ENCODE measurements at places on chromosomes 2 and 18.

GRCh38 chr2:175135177-175135576 is 32.8 kb downstream of the ATF2 start:
- no peak for DNase-seq

DNA sequence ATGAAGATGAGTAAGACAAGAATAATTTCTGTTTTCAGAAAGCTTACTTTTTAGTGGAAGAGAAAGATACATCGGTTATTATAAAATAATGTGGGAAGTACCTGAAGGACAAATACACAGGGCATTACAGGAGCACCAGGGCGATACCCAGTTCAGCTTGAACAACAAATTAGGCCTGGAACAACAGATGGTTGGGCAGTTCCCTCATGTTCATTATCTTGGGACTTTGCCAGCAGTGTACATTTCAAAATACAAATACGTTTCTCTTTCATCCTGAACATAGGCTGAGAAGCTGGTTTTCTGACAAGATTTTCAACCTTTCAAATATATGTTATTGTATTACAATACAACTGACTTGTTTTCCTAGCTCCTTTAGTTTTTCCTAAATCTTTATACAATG is 79.6 kb downstream of the TGIF1 start:
- DNase-seq: no peak

DNA sequence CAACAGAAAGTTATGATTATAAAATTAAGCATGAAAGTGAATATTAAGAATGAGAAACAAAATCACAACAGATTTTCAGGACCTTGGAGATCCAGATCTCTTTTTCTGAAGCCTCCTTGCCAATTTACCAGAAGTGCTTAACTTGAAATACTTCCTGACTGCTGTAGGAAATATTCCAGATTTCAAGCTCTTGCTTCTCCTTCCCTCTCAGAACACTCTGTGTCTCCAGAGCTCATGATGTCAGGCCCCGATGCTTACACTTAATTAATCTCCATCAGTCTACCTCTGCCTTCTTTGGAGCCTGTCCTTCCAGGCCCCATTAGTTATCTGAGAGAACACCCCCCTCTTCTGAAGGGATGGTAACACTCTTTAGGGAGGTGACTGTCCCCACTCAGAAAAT is 20.7 kb upstream of the NT5C1B start:
- DNase-seq: no peak

DNA sequence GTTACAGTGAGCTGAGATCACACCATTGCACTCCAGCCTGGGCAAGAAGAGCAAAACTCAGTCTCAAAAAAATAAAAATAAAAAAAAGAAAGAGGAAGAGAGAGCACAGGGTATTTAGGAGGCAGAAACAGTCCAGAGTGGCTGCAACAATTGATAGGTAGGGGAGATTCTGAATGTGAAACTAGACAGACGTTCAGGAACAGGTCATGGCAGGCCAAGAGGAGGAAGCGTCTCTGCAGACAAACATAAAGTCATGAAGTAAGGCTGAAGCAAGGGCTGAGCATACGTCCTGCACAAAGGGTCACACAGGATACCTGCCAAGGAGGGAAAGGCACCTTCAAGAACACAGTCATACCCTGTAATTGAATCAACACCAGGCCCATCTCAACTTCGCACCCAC is 64.1 kb upstream of the ZNF532 start:
- no peak for DNase-seq

GRCh38 chr2:127277028-127277427 is 16.9 kb downstream of the ERCC3 start:
- DNase-seq: no peak

DNA sequence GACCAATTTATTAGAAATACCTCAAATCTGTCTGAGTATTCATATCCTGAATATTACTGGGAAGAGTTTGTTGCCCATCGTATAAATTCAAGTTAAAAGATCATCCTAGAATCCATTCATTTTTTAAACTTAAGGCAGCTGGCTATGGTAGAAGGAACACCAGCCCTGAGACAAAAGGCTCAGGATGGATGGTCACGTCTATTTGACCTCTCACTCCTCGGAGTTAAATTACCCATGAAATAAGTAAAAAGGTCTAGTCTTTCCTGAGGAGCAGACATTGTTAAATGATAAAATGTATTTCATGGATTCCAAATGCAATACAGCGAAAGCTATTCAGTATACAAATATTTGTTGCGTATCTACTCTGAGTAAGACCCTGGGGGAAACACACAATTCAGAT is 826.0 kb upstream of the LRATD1 start:
- DNase-seq: no peak

- no peak for DNase-seq
These were observed 22.5 kb downstream of the ELMOD3 start for GRCh38 chr2:85377083-85377482.

GRCh38 chr18:45340884-45341283 is 274.4 kb upstream of the SLC14A2 start:
- DNase-seq: no peak

- DNase-seq: no peak
These were observed 37.8 kb downstream of the PCBP1 start for GRCh38 chr2:70124983-70125480.

DNA sequence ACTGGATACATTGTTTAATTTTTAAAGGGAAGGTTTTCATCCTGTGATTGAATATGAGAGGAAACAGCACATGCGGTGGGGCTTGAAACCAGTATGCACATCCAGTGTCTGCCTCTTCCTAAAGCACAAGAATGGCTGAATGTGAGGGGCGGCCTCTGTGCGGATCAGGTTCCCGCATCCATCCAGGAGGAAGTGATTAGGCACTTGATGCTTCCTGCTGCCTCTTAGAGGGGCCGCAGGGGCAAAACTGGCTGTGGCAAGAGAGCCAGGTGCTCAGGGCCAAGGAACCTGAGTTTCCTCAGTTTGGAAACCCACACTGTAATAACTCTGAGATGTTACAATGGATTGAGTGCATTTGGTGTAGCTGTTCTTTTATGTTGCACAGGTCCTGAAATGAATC is 48.8 kb downstream of the THNSL2 start:
- DNase-seq: no peak

- DNase-seq: no peak
These were observed 198.1 kb upstream of the NRP2 start for GRCh38 chr2:205484215-205484614.

DNA sequence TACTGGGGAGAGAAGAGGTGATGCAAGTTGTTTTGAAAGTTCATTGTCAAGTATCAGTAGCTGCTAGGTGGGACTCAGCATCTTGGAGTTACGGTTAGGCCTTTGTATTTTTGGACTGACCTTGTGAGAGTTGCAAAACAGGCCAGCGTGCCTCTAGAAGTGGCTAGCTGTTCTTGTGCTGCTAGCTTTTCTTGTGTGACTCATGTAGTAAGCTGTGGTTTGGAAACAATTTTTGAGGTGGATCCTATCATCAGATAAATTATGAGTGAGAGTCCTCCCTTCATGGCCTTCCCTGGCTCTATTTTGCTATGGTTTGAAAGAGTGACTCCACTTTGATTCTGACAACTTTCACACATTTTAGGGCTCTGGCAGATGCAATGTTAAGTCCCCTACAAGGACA is 409.2 kb upstream of the HS6ST1 start:
- peak; percentile 19 for DNase-seq

DNA sequence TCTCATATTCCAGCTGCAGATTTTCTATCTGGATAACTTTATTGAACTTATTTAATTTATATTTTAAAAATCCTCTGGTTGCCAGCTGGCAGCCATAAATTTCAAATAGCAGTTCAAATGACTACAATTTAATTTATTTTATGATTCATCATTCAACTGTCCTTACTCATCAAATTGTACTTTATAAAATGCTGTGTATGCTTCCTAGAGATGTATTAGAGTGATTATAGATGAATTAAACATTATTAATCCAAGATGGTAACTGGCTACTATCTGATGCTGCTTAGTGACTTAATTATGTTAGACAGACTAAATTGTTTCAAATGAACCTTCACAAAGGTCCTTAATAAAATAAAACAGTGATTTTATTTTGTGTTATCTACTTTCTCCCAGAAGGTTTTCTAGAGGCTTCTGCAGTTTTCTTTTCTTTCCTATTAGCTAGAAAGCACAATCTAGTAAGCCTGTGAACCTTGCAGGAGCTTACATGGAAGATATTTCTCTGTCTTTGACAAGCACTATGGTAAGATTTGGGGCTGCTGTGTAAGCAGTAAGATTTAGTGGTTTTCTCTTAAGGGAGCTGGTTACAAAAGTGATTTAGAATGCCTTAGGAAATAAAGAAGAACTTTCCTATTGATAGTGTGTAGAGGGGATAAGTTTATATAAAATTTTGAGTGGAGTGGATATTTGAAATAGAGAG is 322.3 kb downstream of the FSIP2 start:
- no peak for DNase-seq

GRCh38 chr2:113025737-113026136 is 20.5 kb downstream of the IL36A start:
- DNase-seq: no peak

GRCh38 chr2:48693066-48693465 is 62.5 kb downstream of the LHCGR start:
- DNase-seq: no peak

GRCh38 chr18:77068321-77069312 is 64.0 kb downstream of the MBP start:
- DNase-seq: no peak

DNA sequence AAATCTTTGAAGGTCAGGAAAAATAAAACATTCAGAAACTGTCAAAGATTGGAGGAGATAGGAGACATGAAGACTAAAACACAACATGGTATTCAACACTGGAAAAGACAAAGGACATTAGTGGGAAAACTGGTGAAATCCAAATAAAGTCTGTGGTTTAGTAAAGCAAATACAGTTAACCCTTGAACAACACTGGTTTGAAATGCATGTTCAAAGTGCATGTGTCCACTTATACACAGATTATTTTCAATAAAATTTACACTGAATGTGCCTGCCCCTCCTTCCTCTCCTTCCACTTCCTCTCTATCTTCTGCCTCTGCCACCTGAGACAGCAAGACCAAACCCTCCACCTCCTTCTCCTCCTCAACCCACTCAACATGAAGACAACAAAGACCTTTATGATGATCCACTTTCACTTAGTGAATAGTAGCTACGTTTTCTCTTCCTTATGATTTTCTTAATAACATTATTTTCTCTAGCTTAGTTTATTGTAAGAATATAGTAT is 14.5 kb downstream of the OLA1 start:
- no peak for DNase-seq
